ENCODE measurements at places on chromosomes 3 and 15. TPM values are rescaled to one million over a fixed set of nuclear protein-coding genes. Genes with fewer than 3 reads are reported as not detected.

DNA sequence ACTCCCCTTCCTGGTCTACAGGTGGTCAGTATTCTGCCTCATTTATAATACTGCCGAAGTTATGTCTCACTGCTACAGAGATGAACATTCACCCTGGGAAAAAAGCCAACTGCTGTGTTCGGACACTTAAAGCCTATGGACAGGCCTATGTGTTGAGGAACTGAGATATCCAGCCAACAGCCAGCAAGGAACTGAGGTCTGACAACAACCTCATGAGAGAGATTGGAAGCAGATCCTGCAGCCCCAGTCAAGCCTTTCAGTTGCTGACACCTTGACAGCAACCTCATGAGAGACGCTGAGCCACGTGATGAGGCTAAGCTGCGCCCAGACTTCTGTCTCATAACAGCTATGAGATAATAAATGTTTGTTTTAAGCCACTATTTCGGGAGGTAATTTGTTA, 18.2 kb upstream of the FHIT start:
- no peaks in the 10 kb centered on the region for H3K27me3 ChIP-seq
- H3K36me3 ChIP-seq: no peaks in the 10 kb centered on the region
- DNase-seq: no peak
- no peak overlapping the region for H3K4me3 ChIP-seq
- no peaks in the 10 kb centered on the region for H3K4me1 ChIP-seq
- H3K27ac ChIP-seq: no peak overlapping the region

Gene KLHL6
- total RNA-seq: 48.2 TPM

Gene CHRD
- not detected for total RNA-seq

GRCh38 chr3:166405465-166405864, 568.2 kb upstream of the BCHE start:
- H3K27ac ChIP-seq: no peak overlapping the region
- DNase-seq: no peak
- H3K36me3 ChIP-seq: no peaks in the 10 kb centered on the region
- no peaks in the 10 kb centered on the region for H3K4me1 ChIP-seq
- no peak overlapping the region for H3K4me3 ChIP-seq

DNA sequence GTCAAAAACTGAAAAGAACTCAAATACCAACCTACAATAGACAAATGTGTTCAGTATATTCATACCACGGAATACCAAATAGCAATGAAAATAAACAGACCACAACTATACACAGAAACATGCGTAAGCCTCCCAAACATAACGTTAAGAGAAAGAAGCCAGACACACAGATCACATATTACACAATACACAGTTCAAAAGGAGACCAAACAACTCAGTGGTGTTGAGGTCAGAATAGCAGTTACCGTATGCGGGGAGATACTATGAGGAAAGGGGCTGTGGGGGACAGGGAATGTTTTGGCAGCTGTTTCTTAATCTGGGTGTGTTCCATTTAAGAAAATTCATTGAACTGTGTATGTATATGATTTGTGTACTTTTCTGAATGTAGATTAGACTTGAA, 6.6 kb downstream of the OSBPL10 start:
- DNase-seq: no peak
- H3K36me3 ChIP-seq: no peaks in the 10 kb centered on the region
- no peak overlapping the region for H3K27ac ChIP-seq
- H3K4me3 ChIP-seq: no peak overlapping the region

DNA sequence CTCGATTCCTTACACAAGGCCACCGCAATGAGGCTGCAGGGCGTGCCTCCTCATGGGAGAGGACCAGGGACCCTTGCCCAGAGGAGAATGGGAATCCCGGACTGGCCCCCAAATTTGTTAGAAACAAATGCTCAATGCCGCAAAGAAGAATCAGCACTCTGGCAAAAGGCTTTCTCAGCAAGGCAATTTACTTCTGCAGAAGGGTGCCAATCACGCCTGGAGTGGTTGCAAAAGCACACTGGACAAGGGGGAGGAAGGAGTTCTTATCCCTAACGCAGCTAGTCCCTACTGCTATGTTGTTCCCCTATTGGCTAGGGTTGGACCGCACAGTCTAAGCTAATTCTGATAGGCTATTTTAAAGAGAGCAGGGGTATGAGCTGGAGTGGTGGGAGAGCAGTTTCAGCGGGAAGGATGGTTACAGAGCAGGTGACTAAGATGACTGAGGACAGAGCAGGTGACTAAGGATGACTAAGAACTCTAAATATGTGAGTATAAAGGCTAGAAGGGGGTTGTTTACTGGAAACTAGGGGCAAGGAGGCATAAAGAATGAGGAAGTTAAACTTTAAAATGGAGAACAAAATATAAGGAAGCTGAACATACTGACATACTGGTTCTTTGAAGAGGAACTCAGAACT, 48.5 kb downstream of the KATNBL1 start:
- no peaks in the 10 kb centered on the region for H3K27me3 ChIP-seq
- no peak overlapping the region for H3K27ac ChIP-seq
- H3K4me3 ChIP-seq: no peak overlapping the region
- H3K36me3 ChIP-seq: peaks cover 34% of the 10 kb centered on the region
- DNase-seq: no peak
- H3K4me1 ChIP-seq: no peaks in the 10 kb centered on the region

Gene PPIP5K1
- total RNA-seq: 34.0 TPM

DNA sequence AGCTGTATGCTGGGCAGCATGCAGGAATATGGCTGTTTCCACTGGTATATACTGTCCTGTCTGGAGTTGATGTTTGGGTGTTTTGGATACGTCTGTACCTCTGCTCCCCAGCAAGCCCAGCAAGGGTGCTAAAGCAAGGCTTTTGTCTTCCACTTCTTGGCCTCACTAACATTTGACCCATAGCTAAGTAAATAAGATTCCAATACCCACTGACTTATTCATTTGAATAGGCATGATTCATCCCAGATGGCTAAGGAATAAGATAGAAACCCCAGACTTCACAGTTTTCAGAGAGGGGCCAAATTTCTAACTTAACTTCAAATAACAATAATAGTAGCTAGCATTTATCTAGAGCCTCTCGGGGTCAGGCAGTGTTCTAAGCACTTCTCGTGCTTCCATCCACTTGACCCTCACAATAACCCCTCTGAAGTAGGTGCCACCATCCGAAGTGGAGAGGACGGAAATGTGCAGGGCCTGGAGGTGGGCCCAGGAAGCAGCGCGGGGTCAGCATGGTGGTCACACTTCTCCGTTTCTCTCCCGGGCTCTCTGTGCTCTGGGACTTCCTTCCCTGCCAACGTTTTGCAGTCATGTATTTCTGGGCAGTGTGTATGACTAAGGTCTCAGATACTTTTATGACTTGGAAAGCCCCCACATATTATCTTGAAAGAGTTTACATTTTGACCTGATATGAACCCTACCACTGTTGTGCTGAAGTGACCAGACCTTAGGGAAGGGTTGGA, 39.3 kb downstream of the LRRK1 start:
- H3K27ac ChIP-seq: no peak overlapping the region
- DNase-seq: no peak
- H3K36me3 ChIP-seq: no peaks in the 10 kb centered on the region
- no peaks in the 10 kb centered on the region for H3K4me1 ChIP-seq
- H3K27me3 ChIP-seq: peaks cover 3% of the 10 kb centered on the region
- H3K4me3 ChIP-seq: no peak overlapping the region

DNA sequence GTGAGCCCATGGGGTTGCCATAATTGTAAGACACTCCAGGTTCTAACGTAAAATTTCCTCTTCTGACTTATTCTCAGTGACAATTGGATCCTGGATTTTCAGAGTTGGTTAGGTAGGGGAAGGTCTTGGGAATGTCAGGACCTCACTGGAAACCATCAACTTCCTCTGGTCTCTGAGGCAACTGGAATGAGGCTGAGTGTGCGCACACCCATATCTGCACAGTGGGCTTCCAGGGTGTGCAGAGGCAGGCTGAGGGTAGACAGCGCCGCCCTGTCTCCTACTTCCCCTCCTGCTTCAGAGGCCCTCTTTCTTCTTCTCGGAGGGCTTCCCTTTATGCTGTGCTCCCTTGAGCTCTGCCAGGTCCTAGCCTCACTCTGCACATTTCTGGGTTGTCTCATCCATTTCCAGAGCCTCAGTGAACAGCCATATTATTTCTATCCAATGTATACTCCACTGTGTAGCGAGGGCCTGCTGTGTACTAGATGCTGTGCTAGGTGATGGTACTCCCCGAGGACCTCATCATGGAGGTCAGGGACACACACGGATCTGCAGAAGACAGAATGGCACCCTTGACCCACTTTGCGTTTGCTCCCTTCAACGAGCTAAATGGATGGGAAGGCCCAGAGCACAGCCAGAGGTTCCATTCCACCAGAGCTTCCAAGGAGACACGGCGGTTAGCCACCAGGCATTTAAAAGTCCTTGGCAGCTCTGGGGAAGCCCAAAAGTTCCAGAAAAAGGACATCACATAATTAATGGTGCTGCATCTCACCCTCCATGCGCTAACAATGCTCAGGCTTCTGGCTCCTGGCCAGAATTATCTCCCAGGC, 18.3 kb downstream of the ACAA1 start:
- no peak overlapping the region for H3K4me3 ChIP-seq
- H3K36me3 ChIP-seq: peaks cover 28% of the 10 kb centered on the region
- no peak for DNase-seq
- no peak overlapping the region for H3K27ac ChIP-seq
- H3K4me1 ChIP-seq: no peaks in the 10 kb centered on the region

Gene TM4SF1
- 0.44 TPM for total RNA-seq
